ENCODE measurements at places on chromosomes 12 and 14.
A peak's percentile ranks its signal among the peaks of the same experiment; 100 is the strongest.

- H3K36me3 ChIP-seq: peaks cover 3% of the 10 kb centered on the region
- no peak for DNase-seq
- H3K27ac ChIP-seq: peak overlapping the region; percentile 57
- H3K4me1 ChIP-seq: peaks cover 12% of the 10 kb centered on the region
- H3K27me3 ChIP-seq: peaks cover 6% of the 10 kb centered on the region
- H3K4me3 ChIP-seq: no peak overlapping the region
Observed at GRCh38 chr12:7089196-7089871, 2.9 kb downstream of the C1R start.

DNA sequence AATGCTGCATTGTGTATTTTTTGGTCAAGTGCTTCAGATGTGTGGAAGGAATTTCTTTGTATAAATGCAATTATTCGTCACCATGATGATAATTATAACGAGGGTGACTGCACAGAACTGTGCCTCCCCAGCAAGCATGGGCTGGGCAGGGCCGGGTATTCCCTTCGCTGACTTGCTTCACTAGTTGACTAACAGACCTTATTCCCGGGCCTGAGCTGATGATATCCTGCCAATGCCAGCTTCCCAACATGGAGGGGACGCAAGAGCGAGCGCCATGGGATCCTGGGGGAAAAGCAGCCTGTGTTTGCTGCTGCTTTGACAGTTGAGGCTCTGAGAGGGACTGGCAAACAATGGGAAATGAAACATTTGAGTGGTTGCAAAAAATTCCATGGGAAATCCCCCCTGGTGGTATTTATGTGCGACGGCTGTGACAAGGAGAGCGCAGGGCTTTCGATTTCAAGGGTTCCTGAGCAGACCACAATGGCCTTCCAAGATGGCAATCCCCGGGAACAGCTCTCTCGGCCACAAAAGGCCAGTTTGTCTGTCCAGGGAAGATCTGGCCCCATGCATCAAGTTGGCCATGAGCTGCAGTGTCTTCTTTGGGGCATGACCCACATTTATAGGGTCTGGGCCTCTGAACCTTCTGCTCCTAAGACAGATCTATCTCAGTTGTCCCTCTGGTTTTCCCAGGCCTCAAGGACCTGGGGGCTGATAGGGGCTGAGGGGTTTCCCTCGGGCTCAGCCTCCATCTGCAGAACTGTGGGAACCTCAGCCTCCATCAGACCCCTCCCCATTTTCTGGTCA is 21.9 kb upstream of the MAP1LC3B2 start:
- no peaks in the 10 kb centered on the region for H3K36me3 ChIP-seq
- peaks cover 26% of the 10 kb centered on the region for H3K4me1 ChIP-seq

- H3K4me3 ChIP-seq: no peak overlapping the region
- DNase-seq: no peak
- H3K27ac ChIP-seq: no peak overlapping the region
- no peaks in the 10 kb centered on the region for H3K4me1 ChIP-seq
- no peaks in the 10 kb centered on the region for H3K36me3 ChIP-seq
Observed at GRCh38 chr12:114657597-114657920, 26.4 kb downstream of the TBX3 start.

DNA sequence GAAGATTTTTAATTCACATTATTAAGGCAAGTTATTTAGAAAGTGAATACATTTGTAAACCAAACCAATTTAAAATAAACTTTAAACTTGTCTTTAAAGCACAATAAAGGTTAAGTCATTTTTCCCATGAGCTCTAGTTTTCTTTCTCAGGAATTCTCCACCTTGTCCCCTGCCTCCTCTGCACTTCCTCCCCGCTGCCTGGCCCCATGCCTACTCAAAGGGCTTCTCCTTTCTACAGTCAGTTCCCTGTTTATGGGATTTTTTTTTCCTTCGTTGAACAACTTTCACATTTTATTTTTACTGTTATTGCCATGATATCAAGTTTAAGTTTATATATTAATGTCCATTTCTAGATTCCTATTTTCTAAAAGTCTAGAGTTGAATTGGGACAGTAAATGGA is 223.0 kb downstream of the SLC25A21 start:
- H3K27me3 ChIP-seq: peaks cover 11% of the 10 kb centered on the region
- no peak overlapping the region for H3K4me3 ChIP-seq
- no peaks in the 10 kb centered on the region for H3K36me3 ChIP-seq
- no peak overlapping the region for H3K27ac ChIP-seq
- H3K4me1 ChIP-seq: no peaks in the 10 kb centered on the region
- no peak for DNase-seq

- no peak for DNase-seq
- no peaks in the 10 kb centered on the region for H3K27me3 ChIP-seq
- H3K27ac ChIP-seq: no peak overlapping the region
- H3K4me1 ChIP-seq: no peaks in the 10 kb centered on the region
- H3K4me3 ChIP-seq: no peak overlapping the region
Observed at GRCh38 chr12:27999970-28000369, 27.4 kb upstream of the PTHLH start.

DNA sequence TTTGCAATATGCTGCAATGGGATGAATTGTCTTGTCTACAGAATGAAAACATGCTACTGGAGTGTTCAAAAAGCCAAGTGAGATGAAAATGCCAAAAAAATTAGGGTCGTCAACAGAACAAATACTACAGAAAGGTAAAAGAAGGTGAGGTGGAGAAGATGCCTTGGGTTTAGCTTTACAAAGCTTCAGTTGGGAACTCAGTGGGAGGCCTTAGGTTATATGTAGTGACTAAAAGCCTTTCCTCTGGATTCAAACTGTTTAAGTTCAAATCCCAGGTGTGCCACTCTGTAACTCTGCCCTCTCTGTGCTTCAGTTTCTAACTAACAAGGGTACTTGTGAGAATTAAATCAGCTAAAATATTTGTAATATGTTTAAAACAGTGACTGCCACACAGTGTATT is 84.9 kb upstream of the PDE3A start:
- H3K27ac ChIP-seq: no peak overlapping the region
- no peak for DNase-seq
- H3K27me3 ChIP-seq: no peaks in the 10 kb centered on the region
- H3K4me3 ChIP-seq: no peak overlapping the region

DNA sequence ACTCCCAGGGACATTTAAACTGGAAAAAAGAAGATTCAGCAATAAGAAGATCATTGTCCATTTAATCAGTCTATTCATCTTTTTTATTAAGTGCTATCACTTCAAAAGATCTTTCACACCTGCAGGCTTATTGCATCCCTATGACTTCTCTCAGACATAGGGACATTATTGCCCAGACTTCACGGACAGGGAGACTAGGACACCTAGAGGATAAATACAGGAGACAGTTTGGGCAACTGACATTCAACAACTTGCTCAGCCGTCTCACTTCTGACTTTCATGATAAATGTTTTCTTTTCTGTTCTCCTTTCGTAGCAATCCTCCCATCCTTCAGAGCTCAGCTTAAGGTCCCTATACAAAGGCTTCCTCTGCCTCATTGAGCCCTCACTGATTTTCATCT is 84.3 kb downstream of the TMEM30B start:
- no peak overlapping the region for H3K27ac ChIP-seq
- H3K4me1 ChIP-seq: peaks cover 2% of the 10 kb centered on the region
- peaks cover 3% of the 10 kb centered on the region for H3K36me3 ChIP-seq
- no peak overlapping the region for H3K4me3 ChIP-seq
- DNase-seq: no peak

GRCh38 chr12:111434049-111434448 is 28.3 kb downstream of the SH2B3 start:
- DNase-seq: no peak
- no peaks in the 10 kb centered on the region for H3K36me3 ChIP-seq
- peaks cover 86% of the 10 kb centered on the region for H3K4me1 ChIP-seq
- H3K4me3 ChIP-seq: peak overlapping the region; percentile 88
- no peaks in the 10 kb centered on the region for H3K27me3 ChIP-seq

- H3K36me3 ChIP-seq: no peaks in the 10 kb centered on the region
- peaks cover 37% of the 10 kb centered on the region for H3K27me3 ChIP-seq
- H3K4me3 ChIP-seq: no peak overlapping the region
- DNase-seq: no peak
- no peak overlapping the region for H3K27ac ChIP-seq
Observed at GRCh38 chr14:105927096-105928060, 401.0 kb downstream of the TMEM121 start.

GRCh38 chr12:19196959-19197630 is 67.6 kb downstream of the PLEKHA5 start:
- no peaks in the 10 kb centered on the region for H3K27me3 ChIP-seq
- no peak overlapping the region for H3K4me3 ChIP-seq
- H3K27ac ChIP-seq: no peak overlapping the region
- H3K4me1 ChIP-seq: no peaks in the 10 kb centered on the region
- H3K36me3 ChIP-seq: no peaks in the 10 kb centered on the region

GRCh38 chr12:109606320-109607028 is 32.9 kb downstream of the MVK start:
- H3K27ac ChIP-seq: no peak overlapping the region
- H3K4me3 ChIP-seq: no peak overlapping the region
- peaks cover 31% of the 10 kb centered on the region for H3K27me3 ChIP-seq
- no peaks in the 10 kb centered on the region for H3K36me3 ChIP-seq

GRCh38 chr14:59419303-59419702 is 45.9 kb downstream of the GPR135 start:
- DNase-seq: no peak
- no peak overlapping the region for H3K27ac ChIP-seq
- no peaks in the 10 kb centered on the region for H3K4me1 ChIP-seq
- no peaks in the 10 kb centered on the region for H3K36me3 ChIP-seq
- no peaks in the 10 kb centered on the region for H3K27me3 ChIP-seq
